ENCODE measurements at places on chromosomes 3 and 15. TPM values are rescaled to one million over a fixed set of nuclear protein-coding genes. Genes with fewer than 3 reads are reported as not detected.
A peak's percentile ranks its signal among the peaks of the same experiment; 100 is the strongest.

DNA sequence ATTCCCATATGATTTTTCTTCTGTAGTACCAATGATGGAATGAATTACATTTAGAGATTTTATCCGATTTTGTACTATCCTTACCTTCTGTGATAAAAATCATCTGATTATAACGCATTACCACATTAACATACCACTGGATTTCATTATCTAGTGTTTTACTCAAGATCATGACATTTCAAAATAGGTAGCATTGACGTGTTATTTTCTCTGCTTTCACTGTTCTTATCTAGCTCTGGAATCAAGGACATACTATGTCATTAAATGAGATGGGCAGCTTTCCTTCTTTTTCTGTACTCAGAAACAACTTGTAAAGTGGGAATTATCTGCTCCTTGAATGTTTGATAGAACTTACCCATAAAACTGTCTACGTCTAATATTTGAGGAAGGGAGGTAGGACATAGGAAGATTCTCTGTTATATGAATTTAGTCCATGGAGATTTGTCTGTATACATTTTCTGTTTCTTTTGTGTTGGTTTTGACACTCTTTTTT lies 183.7 kb upstream of the NR2E3 start:
- no peaks in the 10 kb centered on the region for H3K36me3 ChIP-seq
- H3K27ac ChIP-seq, result no peak overlapping the region
- no peaks in the 10 kb centered on the region for H3K4me1 ChIP-seq
- no peak overlapping the region for H3K4me3 ChIP-seq

GRCh38 chr15:68337826-68338225 lies 60.3 kb downstream of the FEM1B start:
- H3K27me3 ChIP-seq, result no peaks in the 10 kb centered on the region
- no peak overlapping the region for H3K27ac ChIP-seq
- no peak for DNase-seq
- no peaks in the 10 kb centered on the region for H3K4me1 ChIP-seq

DNA sequence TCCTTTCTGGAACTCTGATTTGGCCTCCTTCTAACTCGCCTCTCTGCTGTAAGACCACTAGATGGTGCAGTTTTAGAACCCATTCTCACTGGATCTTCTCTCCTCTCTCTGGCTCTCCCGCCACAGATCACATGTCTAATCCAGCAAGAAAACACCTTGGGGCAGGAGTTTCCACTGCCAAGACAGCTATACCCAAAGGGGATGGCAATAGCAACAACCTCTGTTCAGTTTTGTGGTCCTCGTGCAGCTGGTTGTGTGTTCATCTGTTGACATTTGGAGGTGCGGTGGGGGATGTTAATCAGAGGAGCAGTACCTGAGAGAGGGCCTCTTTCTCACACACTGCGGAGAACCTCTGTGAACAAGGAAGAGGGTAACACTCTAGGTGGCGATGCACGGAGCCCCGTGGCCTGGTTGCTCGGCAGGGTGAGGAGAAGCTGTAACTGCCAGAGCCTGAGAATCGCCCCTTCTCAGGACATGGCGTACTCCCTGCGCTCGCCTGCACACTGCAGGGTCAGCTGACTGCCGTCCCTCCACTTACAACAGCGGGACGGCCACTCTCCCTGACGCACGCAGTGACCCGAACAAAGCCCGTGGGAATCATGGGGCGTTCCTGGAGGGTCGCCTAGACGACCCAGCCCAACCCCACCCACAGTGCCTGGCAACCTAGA lies at the start of gene TEX55:
Gene TEX55 (plus strand): TSS at position 666 of the 668 bp plus-strand sequence. CDS start 25 bp downstream, outside the sequence.
- DNase-seq, result no peak
- no peak within 1 kb of the TSS for H3K4me3 ChIP-seq
- H3K27ac ChIP-seq, result no peak within 1 kb of the TSS
- H3K36me3 ChIP-seq, result no peaks in the 10 kb centered on the region

- no peaks in the 10 kb centered on the region for H3K27me3 ChIP-seq
- H3K36me3 ChIP-seq, result no peaks in the 10 kb centered on the region
- H3K4me3 ChIP-seq, result no peak overlapping the region
- DNase-seq, result peak; percentile 59
- H3K27ac ChIP-seq, result no peak overlapping the region
These were observed 114.0 kb downstream of the RFTN1 start for GRCh38 chr3:16399473-16399872.

GRCh38 chr3:41991437-41991836 lies 29.5 kb upstream of the ULK4 start:
- H3K4me3 ChIP-seq, result no peak overlapping the region
- H3K27me3 ChIP-seq, result no peaks in the 10 kb centered on the region
- no peaks in the 10 kb centered on the region for H3K36me3 ChIP-seq
- no peaks in the 10 kb centered on the region for H3K4me1 ChIP-seq

- no peaks in the 10 kb centered on the region for H3K36me3 ChIP-seq
- H3K4me3 ChIP-seq, result no peak overlapping the region
- H3K27me3 ChIP-seq, result no peaks in the 10 kb centered on the region
- H3K4me1 ChIP-seq, result peaks cover 6% of the 10 kb centered on the region
- H3K27ac ChIP-seq, result no peak overlapping the region
These were observed 6.6 kb downstream of the OSBPL10 start for GRCh38 chr3:31974471-31974870.

GRCh38 chr15:87269566-87269965 lies 987.0 kb downstream of the NTRK3 start:
- H3K36me3 ChIP-seq, result no peaks in the 10 kb centered on the region
- H3K27ac ChIP-seq, result no peak overlapping the region
- DNase-seq, result no peak
- no peaks in the 10 kb centered on the region for H3K27me3 ChIP-seq

GRCh38 chr15:68175526-68175925 lies 29.6 kb downstream of the CALML4 start:
- no peaks in the 10 kb centered on the region for H3K36me3 ChIP-seq
- DNase-seq, result no peak
- H3K27me3 ChIP-seq, result no peaks in the 10 kb centered on the region
- H3K4me1 ChIP-seq, result peaks cover 7% of the 10 kb centered on the region
- no peak overlapping the region for H3K27ac ChIP-seq
- H3K4me3 ChIP-seq, result no peak overlapping the region

DNA sequence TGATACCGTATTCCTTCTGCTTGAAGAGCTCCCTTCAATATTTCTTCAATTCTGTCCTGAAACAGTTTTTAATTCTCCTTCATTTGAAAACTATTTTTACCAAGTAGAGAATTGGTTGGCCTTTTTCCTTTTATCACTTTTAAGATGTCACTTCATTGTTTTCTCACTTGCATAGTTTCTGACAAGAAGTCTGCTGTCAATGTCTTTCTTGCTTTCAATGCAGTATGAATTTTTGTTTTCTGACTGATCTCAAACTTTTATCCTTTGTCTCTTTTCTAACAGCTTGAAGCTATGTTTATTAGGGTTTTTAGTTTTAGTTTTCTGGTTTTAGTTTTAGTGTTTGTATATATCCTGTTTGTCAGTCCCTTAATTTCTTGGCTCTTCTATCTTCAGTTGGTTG lies 364.8 kb upstream of the TPRG1 start:
- H3K4me3 ChIP-seq, result no peak overlapping the region
- no peaks in the 10 kb centered on the region for H3K36me3 ChIP-seq
- no peak for DNase-seq

GRCh38 chr3:20669675-20670074 lies 483.7 kb upstream of the SGO1 start:
- no peaks in the 10 kb centered on the region for H3K36me3 ChIP-seq
- no peaks in the 10 kb centered on the region for H3K4me1 ChIP-seq
- no peak overlapping the region for H3K27ac ChIP-seq

DNA sequence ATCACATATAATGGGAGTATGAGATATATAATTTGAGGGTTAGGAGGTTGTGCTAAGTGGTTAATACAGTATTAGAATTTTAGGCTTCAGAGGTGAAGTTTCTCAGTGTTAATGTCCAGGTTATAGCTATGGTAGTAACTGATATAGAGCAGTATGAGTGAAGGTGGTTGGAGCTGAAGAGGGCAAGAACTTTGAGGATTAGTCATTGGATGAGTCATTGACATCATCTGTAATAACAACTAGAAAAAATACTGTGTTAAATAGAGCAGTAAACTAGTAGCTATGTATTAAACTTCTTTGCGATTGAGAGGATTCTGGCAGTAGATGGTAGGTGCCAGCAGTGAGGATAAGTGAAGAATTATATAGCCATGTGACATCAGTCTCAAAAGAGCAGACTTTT lies 47.5 kb upstream of the EIF3J start:
- no peak for DNase-seq
- peaks cover 64% of the 10 kb centered on the region for H3K36me3 ChIP-seq
- H3K27me3 ChIP-seq, result no peaks in the 10 kb centered on the region
- no peaks in the 10 kb centered on the region for H3K4me1 ChIP-seq

DNA sequence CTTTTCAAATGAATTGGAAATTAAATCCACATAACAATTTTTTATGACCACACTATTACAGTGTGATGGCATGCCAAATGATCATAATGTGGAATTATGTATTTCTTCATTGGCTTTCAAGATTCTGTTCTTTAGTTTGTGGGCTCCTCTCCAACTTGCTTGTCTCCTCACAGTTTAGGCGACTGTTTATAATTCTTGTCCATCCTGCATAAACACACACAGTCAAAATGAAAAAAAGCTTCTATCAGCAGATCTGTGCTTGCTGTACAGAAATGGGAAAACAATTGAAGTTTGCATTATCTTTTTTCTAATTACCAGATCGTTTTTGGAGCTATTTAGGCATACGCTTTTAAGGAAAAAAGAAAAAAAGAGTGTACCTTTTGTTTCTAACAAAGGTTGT lies 37.0 kb downstream of the OPA1 start:
- no peak overlapping the region for H3K27ac ChIP-seq
- DNase-seq, result peak; percentile 35
- no peaks in the 10 kb centered on the region for H3K4me1 ChIP-seq
- no peak overlapping the region for H3K4me3 ChIP-seq
- no peaks in the 10 kb centered on the region for H3K27me3 ChIP-seq
- no peaks in the 10 kb centered on the region for H3K36me3 ChIP-seq

GRCh38 chr15:52466134-52466701 lies 62.5 kb downstream of the MYO5A start:
- H3K4me3 ChIP-seq, result no peak overlapping the region
- no peaks in the 10 kb centered on the region for H3K4me1 ChIP-seq
- DNase-seq, result no peak
- no peaks in the 10 kb centered on the region for H3K36me3 ChIP-seq
- no peak overlapping the region for H3K27ac ChIP-seq

DNA sequence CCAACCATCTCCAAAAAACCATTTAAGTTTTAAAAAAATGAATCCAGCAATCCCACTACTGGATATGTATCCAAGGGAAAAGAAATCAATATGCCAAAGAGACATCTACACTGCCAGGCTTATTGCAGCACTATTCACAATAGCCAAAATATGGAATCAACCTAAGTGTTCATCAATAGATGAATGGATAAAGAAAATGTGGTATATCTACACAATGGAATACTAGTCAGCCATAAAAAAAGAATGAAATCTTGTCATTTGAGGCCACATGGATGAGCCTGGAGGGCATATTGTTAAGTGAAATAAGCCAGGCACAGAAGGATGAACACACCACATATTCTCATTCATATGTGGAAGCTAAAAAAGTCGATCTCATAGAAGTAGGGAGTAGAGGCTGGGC lies 136.1 kb downstream of the FILIP1L start:
- H3K27me3 ChIP-seq, result no peaks in the 10 kb centered on the region
- H3K27ac ChIP-seq, result no peak overlapping the region
- H3K4me3 ChIP-seq, result no peak overlapping the region

DNA sequence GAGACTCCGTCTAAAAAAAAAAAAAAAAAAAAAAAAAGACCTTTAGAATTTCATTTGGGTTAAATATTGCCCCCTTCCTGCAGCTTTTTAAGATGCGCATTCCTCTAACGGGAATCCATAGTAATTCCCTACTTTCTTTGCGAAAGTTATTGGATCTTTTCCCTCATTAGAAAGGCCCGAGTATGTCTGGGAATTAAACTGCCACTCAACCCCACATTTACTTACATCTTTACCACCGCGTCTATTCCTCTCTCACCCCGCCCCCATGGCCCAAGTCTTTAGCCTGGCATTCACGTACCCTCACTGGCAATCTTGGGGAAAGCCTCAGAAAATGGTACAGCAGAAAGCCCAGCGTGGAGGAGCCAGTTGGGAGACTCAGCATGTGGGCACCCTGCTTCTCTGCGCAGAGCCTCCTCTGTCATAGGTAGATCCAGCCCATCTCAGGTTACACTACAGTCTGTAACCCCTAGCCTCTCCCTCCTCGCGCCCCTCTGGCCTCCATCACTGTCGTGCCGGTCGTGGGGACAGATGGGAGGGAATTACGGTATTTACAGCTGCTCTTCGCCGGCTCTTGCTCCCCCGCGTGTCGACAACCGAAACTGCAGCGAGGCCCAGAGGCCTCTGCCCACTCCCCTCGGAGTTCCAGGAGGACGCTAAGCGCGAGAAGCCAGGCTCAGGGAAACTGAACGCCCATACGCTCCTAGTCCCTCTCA lies 6.4 kb upstream of the ANKDD1A start:
- peak overlapping the region; percentile 28 for H3K27ac ChIP-seq
- H3K36me3 ChIP-seq, result no peaks in the 10 kb centered on the region
- H3K27me3 ChIP-seq, result peaks cover 8% of the 10 kb centered on the region

- DNase-seq, result peak; percentile 54
- H3K27me3 ChIP-seq, result peaks cover 52% of the 10 kb centered on the region
- peaks cover 37% of the 10 kb centered on the region for H3K4me1 ChIP-seq
- no peaks in the 10 kb centered on the region for H3K36me3 ChIP-seq
These were observed 777 bp downstream of the LOXL1 start for GRCh38 chr15:73927003-73927475.

DNA sequence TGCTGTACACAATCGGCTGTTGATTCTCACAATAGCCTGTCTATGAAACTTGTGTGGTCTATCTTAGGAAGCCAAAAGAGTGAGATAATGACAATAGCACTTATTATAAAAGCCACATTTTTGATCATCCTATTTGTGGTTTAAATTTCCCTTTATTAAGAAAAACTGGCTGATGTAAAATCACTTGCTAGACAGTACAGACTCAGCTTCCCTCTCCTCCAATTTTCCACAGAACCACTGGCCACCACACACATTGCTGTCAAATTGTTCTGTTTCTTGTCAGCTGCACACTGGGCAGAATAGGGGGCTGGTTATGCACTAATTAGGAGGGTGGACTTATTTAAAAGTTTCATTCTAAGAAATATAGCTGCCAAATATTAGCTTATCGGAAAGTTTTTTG lies 425.9 kb downstream of the EPHA3 start:
- DNase-seq, result no peak
- no peaks in the 10 kb centered on the region for H3K27me3 ChIP-seq
- no peak overlapping the region for H3K4me3 ChIP-seq
- H3K36me3 ChIP-seq, result no peaks in the 10 kb centered on the region

- no peaks in the 10 kb centered on the region for H3K4me1 ChIP-seq
- H3K36me3 ChIP-seq, result no peaks in the 10 kb centered on the region
- H3K27ac ChIP-seq, result no peak overlapping the region
- no peak for DNase-seq
- no peaks in the 10 kb centered on the region for H3K27me3 ChIP-seq
- no peak overlapping the region for H3K4me3 ChIP-seq
These were observed 143.2 kb upstream of the LIPC start for GRCh38 chr15:58288592-58288991.

DNAJB8 gene
- polyA plus RNA-seq, result not detected

PLCB2 gene
- polyA plus RNA-seq, result 14.9 TPM

ASB14 gene
- 1.8 TPM for polyA plus RNA-seq

TMEM108 gene
- polyA plus RNA-seq, result 53.2 TPM

EFCC1 gene
- 11.8 TPM for polyA plus RNA-seq

TM4SF18 gene
- 9.8 TPM for polyA plus RNA-seq

CHRNA7 gene
- 25.3 TPM for polyA plus RNA-seq
